Liver (tissue), 10 donors: ENCODE measurements at places on chromosomes 5 and 9. TPM values are rescaled to one million over a fixed set of nuclear protein-coding genes. Genes with fewer than 3 reads are reported as not detected.

MYMK gene
- not detected for polyA plus RNA-seq

GRCh38 chr5:174736331-174736721, 11.9 kb downstream of the MSX2 start:
- no peak for DNase-seq

DNA sequence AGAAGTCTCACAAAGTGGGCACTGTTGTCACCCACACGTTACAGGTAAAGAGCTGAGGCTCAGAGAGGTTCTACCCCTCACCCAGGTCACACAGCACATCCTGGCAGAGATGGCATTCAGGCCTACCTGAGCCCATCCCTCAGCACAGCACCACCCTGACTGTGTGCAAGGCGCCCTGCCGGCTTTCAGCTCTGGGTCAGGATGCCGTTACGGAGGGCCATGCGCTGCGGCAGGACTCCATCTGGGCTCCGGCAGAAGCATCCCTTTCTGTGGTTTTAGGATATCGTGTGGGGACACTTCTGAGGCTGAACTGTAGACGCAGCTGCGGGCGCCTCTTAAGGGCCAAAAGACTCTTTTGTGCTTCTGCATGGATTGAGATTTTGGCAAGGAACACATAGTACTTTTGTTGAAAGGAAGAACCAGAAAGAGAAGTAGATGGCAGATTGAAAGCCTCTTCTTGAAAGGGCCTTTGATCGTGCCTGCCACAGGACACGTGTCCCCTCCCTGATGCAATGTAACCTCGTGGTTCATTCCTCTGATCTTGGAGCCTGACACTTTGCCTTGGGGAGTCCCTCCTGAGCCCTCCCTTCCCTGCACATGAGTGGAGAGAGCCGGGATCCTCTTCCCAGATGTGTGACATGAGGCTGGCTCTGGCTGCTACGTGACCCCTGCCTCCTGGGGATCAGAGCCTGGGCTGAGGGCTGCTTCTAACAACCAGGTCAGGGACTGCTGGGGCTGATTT, 31.3 kb downstream of the USP20 start:
- peak; percentile 27 for DNase-seq

DNA sequence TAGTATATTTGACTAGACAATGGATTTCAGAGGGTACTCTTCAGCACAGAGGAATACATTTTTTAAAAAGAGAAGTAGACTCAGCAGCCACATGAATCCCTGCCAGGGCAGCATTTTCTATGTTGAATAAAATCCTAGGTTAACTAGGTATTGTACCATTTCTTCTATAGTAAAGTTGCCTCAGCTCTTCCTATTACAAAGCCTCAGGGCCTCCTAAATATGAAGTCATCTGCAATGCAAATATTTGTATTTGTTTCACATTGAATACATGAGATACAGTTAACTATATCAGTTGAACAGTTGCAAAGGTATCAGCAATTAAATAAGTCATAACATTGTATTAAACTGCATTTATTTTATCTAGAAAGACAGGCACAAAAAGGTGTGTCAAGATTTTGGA, 59.5 kb downstream of the NUDT12 start:
- DNase-seq, result no peak
